ENCODE measurements at places on chromosomes 7 and 10. TPM values are rescaled to one million over a fixed set of nuclear protein-coding genes. Genes with fewer than 3 reads are reported as not detected.

ABCB4 gene
- total RNA-seq, result not detected

TMEM196 gene
- 3.4 TPM for total RNA-seq

EVX1 gene
- 3.4 TPM for total RNA-seq

TBL2 gene
- total RNA-seq, result 44.5 TPM

DCLRE1C gene
- 14.1 TPM for total RNA-seq

AKR1C2 gene
- total RNA-seq, result 53.5 TPM

AOAH gene
- total RNA-seq, result 84.0 TPM

MOGAT3 gene
- 44.8 TPM for total RNA-seq

NOC3L gene
- total RNA-seq, result 4.1 TPM

RTKN2 gene
- not detected for total RNA-seq

EPHA1 gene
- 21.2 TPM for total RNA-seq

HECW1 gene
- not detected for total RNA-seq

PRKAR2B gene
- total RNA-seq, result 8.8 TPM

DNA sequence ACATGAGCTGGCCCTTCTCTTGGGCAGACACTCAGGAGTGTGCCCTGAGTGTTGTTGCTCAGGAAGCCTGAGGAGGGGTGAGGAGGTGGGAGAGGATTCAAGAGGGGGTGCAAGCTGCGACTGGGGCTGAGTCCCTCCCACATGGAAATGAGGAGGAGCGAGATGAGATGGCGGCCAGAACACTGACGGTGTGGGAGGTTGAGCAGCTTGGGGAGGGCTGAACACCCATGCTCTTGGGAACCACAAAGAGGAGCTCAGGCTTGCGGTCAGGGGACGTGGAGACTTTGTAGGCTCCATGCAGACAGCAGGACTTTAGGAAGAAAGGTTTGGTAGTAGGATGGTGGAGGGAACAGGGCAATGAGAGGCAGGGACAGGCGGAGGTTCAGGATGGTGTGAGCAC lies 163.2 kb upstream of the SHH start:
- DNase-seq, result peak; percentile 3

DNA sequence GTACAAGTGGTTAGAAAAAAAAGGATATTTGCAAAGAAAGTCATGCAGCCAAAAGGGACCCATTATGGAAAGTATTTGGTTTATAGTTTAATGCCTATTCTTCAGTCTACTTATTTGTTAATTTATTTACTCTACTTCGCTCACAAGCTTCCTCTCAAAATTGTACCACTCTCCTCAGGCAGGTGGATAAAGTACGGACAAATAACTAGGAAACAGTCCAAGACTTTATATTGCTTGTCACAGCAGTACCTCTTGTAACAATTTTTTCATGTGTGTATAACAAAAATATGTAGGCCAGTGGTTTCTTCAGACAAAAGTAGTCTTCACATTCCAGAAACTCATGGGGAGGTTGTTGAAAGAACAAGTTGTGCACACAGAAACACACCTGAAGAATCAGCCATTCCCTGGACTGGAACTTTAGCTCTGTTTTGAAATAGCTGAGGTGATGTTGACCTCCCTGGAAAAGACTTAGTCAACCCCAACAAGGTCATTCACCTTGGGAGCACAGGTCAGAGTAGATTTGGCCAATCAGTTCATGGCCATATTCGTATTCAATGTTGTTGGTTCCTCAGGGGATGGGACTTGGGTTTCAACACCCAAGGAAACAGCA lies 73.4 kb downstream of the TES start:
- DNase-seq, result no peak

- DNase-seq, result no peak
These were observed 129.1 kb downstream of the LRRC4 start for GRCh38 chr7:127901895-127902703.

GRCh38 chr7:836429-836828 lies 4.2 kb downstream of the SUN1 start:
- DNase-seq, result peak; percentile 40

DNA sequence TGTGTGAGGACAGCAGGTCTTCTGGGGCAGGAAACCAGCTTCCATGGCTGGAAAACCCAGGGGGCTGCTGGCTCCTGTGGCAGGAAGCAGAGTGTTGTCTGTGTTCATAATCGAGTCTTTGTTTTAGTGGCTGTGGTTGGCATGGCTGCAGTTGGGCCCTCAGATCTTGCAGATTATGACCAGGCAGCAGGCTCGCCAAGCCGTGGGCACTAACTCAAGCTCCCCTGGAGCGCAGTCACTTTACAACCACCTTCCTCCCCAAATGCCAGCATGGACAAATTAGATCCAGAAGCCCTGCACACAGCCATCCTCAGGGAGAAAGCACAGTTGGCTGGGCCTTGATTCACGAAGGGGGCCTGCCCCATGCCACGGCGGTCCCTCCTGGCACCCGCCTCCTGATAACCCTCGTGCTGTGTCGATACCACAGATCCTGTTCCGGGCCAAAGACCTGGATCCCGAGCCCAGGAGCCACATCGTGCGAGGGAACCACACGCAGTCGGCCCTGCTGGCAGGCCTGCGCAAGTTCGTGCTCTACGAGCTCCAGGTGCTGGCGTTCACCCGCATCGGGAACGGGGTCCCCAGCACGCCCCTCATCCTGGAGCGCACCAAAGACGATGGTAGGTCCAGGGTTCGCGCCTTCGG lies 552.5 kb upstream of the FOXK1 start:
- DNase-seq, result no peak

GRCh38 chr10:131091682-131092081 lies 219.8 kb downstream of the TCERG1L start:
- DNase-seq, result no peak

- DNase-seq, result peak; percentile 9
These were observed 45.5 kb upstream of the RHOBTB1 start for GRCh38 chr10:60989400-60989876.

DNA sequence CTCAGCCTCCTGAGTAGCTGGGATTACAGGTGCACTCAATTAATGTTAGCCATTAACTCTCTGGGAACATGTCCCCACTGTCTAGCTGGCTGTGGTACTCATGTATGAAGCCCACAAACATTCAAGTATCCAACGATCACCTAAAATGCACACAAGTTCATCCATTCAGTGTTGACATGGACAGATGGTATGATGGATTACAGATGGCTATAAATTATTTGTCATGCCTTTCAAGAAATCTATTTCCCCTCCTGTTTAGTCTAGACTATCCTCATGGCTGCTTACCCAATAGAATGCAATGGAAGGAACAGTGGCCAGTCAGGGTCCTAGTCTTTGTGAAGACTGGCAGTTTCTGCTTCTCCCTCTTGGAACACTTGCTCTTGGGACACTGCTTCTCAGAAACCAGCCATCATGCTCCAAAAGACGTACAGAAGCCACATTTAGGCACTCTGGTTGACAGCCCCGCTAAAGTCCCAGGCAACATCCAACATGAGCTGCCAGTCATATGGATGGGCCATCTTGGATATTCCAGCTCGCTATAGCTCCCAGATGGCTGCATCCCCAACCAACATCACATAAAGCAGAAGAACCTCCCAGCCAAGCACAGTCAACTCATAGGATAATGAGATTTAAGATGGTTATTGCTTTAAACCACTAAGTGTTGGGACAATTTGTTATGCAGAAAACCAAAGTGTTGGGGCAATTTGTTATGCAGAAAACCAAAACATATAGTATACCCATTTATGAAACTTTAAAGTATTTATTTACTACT lies 33.1 kb downstream of the MYL10 start:
- no peak for DNase-seq

GRCh38 chr7:67653856-67654454 lies 657.3 kb downstream of the TYW1 start:
- DNase-seq, result no peak

GRCh38 chr10:60508831-60509230 lies 119.2 kb upstream of the ANK3 start:
- no peak for DNase-seq

GRCh38 chr7:87476179-87476557 lies 688 bp upstream of the ABCB4 start:
- DNase-seq, result no peak

DNA sequence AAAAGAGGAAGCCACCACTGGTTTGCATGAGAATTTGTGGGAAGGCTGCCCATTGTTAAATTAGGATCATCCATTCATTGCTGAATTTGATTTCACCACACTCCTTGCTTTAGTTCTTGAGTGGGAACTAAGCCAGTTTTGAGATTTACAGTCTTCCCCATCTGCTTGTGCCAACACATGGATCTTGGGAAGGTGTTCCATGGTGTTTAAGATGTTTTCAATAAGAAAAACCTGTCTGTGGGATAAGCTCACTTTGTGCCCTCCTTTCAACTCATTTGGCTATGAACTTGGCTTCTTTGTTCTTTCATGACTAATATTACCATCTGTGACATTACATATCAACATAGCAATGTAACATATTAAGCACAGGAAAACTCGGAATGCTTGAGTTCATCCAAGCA lies 73.2 kb downstream of the INHBA start:
- no peak for DNase-seq

DNA sequence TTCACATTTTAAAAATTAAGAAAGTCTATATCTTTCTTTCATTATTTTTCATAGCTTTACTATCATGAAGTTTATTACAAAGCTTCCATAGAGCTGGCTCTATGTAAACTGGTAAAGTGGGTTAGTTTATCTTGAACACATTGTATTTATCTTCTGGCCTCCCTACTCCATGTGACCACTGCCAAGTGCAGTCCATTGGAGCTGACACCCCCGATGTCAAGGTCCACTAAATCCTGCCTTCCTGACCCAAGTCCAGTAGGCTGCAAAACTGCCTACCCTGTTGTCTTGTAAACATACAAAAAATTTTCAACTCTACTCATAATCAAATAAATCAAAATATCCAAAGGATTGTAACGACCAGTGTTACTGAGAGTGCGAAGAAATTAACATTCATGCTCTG lies 10.2 kb downstream of the DNAJC12 start:
- no peak for DNase-seq

GRCh38 chr10:76315240-76315639 lies 883.8 kb downstream of the LRMDA start:
- DNase-seq, result no peak

DNA sequence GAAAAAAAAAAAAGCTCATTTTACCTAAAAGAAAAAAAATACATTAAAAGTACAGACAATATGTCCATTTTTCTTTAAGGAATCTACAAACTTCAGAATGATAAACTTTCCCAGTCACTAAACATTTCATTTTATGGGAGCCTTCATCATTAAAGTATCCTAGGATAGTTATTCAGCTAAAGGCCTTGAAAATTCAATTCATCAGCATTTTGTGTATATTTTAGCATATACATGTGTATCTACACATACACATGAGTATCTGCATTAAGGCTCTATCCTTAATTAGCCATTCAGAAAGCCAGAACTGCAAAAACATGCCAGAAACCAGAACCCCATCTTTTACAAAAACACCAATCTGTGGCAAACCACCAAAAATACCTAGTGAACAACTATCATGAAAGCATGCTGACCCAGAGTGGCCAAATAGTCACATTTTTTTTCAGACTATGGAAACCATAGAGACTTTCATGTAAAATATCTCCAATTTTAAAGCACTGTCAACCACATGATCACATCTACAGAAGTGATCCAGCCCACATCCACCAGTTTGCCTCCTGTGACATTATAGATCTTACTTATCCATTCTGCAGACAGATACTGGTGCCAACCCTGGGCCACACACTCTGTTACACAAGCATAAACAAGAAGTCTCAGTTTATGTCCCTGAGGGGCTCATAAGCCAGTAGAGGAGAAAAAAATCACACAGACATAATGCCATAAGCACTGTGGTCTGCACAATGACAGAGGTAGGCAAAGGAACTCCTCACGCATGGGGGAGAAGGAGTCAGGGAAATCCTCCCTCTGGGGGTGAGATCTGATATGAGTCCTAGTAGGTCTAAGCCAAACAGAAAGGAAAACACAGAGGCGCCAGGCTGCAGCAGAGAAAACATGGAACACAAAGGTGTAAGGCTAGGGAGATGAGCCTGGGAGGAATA lies 79.2 kb downstream of the SRPK2 start:
- DNase-seq, result no peak

GRCh38 chr10:50805981-50806622 lies 66.4 kb downstream of the ASAH2B start:
- DNase-seq, result no peak

Data from transverse colon (tissue), 4 donors.